CD4-positive, alpha-beta T cell treated with Interleukin-6 at 100 ng/mL for 8 hours (primary cell): ENCODE measurements at places on chromosomes 3 and 15.

DNA sequence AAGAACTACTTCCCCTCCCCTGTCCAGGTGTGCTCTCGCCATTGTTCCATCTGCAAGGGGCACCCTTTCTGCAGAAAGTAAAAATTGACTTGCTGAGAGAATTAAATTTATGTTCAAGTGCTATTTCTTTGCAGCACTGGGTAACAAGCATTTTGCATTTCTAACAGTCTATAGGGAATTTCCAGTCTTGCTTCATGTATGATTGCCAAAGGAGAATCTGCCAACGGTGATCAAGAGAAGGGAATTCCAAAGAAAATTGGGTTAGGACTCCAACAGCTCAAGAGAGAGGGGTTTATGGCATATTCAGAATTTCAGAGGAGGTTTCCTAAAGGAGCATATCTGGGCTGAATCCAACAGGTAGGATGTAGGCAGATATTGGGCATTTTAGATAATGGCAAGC lies 136.7 kb upstream of the WNT5A start:
- no peak for DNase-seq

- DNase-seq, result peak; percentile 58
Measured at GRCh38 chr15:82530606-82531379, 9.5 kb downstream of the RPS17 start.

- DNase-seq, result no peak
Measured at GRCh38 chr3:51845129-51845528, 16.3 kb upstream of the IQCF2 start.

DNA sequence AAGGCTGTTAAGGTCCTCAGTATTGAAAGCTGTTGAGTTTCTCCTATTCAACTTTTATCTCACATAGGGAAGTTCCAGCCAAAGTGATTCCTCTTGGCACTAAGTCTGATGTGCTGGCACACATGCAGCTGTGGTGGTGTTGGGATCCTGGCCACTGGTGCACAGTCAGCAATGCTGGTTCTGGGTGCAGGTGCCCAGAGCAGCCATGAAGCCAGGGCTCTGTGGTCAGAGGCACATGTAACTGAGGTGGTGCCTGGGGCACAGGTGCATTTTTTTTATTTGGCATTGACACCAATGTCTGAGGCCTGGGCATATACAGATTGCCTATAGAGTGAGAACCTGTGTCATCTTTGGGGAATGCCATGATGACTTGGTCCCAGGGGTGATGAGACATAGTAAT lies 271.4 kb downstream of the POLQ start:
- DNase-seq, result no peak

DNA sequence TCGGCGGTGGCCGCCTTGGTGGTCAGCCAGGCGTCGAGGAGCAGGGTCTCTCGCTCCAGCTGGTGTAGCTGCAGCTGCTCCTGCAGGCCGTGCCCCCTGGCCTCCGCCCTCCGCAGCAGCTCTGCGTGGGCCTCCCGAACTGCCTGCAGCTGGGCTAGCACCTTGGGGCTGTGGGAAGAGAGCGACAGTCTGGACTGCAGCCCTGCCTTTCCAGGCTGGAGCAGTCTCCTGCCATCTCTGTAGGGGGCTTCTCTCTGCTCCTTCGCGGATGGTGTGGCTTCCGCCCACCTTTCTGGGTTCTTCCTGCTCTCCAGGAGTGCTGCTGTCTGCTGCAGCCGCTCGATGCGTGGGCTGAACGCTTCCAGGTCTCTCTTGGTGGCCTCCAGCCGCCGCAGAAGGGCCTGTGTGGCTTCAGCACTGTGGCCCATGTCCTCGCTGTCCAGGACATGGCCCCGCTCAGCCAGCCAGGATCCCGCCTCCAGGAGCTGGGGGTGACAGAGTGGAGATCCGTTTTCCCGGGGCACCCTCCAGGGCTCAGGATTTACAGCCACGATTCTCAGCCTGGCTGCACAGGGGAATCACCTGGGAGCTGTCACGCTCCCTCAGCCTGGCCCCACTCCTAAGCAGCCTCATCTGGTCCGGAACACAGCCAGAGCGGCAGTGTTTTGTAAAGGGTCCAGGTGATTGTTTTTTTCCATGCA lies 16.8 kb downstream of the PLA2G4B start:
- DNase-seq, result no peak

DNA sequence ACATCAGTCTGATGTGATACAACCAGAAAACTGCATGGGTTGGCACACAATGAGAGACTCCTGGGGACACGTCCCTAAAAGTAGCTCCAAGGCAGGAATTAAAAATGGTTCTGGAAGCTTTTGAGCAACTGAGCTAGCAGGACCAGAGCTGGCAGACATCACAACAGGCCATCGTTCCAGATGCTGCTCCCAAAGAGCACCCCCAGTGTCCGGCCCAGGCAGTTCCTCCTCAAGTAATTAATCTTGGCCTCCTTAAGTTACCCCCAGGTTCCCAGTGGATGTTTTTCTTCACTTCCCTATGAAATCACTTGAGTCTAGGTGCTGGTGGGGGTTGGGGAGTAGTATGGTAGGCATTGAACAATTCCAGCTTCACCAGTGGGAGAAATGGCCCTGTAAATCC lies 711.6 kb downstream of the MECOM start:
- DNase-seq, result no peak

- DNase-seq, result no peak
Measured at GRCh38 chr3:159929171-159930141, 59.2 kb upstream of the IL12A start.

GRCh38 chr15:33985287-33985686 lies 17.0 kb downstream of the CHRM5 start:
- DNase-seq, result no peak

GRCh38 chr3:65713016-65713415 lies 325.7 kb downstream of the MAGI1 start:
- no peak for DNase-seq

DNA sequence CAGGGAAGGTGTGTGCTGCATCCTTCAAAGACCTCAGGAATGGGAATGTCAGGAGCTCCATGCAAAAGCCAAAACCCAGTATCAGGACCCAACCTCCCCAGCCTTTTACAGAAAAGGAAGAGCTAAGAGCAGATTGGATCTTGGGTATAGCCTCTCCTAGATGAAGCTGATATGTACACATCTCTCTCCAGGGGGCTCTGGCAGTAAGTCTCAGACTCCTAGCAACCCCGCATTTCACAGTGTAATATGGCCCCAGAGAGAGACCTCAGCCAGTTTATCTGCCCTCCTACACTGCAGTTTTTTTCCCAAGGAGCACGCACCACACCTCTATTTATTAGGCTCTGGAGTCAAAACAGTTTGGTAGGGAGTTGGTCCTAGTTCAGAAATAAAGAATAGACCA lies 88.2 kb downstream of the RBPMS2 start:
- DNase-seq, result no peak

DNA sequence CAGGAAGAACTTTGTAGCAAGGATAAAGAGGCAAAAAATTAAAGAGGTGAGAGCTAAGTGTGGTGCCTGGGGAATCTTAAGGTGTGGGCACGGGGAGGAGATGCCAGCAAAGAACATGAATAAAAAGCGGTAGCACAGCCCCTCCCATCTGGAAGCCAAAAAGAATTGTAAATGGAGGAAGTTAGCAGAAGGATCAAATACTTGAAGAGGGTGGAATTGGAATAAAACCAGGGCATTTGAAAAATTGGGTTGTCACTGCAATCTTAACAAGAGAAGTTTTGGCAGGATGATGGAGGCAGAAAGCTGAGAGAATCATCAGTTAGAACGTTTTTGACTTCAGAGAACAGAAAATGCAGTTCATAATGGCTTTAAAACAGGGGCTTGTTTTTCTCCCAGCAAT lies 2.4 kb downstream of the CCR2 start:
- DNase-seq, result no peak

GRCh38 chr15:70142072-70142321 lies 44.3 kb upstream of the TLE3 start:
- DNase-seq, result no peak

- DNase-seq, result no peak
Measured at GRCh38 chr15:74540161-74540760, 759 bp upstream of the ARID3B start.

- DNase-seq, result no peak
Measured at GRCh38 chr3:11186771-11187191, 32.5 kb downstream of the HRH1 start.

DNA sequence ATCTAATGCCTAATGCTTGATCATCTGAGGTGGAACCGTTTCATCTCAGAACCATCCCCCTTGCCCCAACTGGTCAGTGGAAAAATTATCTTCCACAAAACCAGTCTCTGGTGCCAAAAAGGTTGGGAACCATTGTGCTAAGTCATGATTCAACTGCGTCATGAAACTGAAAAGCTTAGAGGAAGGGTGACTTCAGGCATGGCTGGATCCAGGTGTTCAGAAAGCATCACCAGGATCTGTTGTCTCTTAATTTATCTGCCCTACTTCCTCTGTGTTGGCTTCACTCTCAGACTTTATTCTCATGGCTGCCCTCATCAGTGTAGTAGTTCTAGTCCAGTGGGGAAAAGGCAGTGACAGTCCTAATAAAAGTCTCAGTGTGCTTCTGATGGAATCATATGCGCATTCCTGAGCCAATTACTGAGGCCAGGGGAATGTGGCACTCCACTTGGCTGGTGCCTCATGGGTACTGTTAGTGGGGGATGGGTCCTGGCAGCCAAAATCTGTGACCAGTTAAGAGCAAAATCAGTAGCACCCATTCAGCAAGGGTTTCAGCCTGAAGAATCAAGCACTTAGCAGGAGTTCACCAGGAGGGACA lies 110.3 kb downstream of the WNT5A start:
- no peak for DNase-seq

- no peak for DNase-seq
Measured at GRCh38 chr15:47376190-47376589, 341.1 kb upstream of the SEMA6D start.
